ENCODE measurements at places on chromosomes 5 and 9.
A peak's percentile ranks its signal among the peaks of the same experiment; 100 is the strongest.

- no peak for DNase-seq
Observed at GRCh38 chr5:90700299-90700698, 141.7 kb downstream of the ADGRV1 start.

DNA sequence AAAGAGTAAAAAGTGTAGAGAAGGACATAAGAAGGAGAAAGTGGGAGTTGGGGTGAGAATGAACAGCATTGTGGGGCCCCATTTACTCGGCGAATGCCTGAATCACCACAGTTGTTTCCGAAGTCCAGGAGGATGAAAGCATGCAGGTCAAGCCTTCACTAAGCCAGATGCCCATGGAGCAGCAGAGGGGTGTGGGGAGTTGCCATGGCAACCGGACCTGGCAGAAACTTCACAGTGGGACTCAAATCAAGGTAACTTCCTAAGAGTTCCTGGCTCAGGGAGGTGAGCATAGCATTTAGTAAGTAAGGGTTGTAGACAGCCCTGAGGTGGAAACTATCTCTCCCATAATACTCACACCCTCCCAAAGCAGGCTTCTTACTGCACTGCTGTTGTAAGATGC lies 357.1 kb downstream of the TRIM32 start:
- no peak for DNase-seq

DNA sequence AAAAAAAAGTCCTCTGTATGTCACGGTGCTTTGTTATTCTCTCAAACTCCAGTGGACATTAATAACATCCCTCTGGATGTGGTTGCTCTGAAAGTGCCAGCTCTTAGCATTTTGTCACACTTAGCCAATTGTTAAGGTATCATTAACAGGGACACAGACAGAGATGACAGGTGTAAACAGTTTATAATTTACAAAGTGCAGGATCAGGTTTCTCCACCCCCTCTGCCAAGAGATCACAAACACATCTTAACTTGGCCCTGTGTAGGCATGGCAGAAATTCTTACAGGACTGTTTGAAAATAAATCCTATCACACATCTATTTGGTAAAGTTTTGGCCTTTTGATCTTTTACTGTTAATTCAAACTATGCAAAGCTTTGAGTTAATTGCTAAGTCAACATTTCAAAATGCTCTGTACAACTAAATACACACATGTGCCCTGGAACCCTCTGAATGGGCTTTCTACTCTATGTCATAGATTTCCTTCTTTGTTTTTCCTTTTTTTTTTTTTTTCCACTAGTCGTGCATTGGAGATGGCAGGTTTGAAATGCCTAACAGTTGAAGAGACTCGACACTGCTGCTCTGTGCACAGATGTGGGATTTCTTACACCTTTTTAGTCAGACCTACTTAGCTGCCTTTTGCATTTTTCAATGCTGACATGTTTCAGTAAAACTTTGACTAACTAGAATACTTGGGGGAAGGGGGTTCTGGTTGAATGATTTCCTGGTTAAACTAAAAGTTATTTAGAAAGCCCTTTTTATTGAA lies 41.7 kb downstream of the SEMA6A start:
- DNase-seq = no peak

GRCh38 chr9:128548876-128549275 lies 3.5 kb upstream of the SPTAN1 start:
- no peak for DNase-seq

DNA sequence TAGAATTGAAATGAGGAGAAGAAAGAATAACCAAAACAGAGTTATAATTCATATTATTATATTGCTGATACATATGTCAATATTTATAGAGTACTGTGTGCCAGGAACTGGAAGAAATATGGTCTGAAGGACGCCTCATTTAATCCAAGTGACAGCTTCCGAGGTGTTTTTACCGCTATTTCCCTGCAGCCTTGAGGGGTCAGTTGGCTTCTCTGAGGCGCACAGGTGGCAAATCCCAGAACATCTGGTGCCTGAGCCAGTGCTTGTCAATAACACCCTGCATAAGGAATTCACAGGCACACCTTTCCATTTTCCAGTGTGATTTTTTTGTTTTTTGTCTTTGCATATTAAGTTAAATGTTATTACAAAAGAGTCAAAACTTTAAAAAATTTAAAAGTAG lies 43.3 kb upstream of the CTSL start:
- no peak for DNase-seq

GRCh38 chr9:2199999-2200796 lies 185.1 kb downstream of the SMARCA2 start:
- DNase-seq = no peak

- no peak for DNase-seq
Observed at GRCh38 chr9:125906144-125906543, 159.0 kb downstream of the PBX3 start.

DNA sequence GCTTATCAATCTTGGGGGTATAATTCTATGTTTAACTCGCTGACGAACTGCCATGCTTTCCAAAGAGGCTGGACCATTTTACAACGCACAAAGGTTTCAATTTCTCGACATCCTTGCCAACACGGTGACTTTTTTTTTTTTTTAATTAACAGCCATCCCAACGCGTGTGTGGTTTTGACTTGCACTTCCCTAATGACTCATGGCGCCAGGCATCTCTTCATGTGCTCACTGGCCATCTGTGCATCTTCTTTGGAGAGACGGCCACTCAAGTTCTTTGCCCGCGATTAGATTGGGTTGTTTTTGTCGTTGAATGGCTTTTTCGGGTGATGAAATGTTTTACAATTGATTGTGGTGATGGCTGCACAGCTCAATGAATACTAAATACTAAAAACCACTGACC lies 12.5 kb upstream of the CARD9 start:
- no peak for DNase-seq

DNA sequence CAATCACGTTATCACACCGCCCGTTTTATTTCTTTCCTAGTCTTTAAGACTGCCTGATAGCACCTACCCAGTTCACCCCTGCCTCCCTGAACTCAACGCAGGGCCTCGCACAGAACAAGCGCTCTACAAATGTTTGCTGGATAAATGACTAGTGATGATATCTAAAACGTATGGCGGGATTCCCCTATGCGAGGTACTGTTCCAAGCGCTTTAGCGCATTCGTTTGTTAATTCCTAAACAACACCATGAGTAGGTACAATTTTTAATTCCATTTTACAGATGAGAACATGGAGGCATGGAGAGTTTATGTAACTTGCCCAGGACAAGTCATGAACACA lies 6.6 kb downstream of the POU4F3 start:
- no peak for DNase-seq

DNA sequence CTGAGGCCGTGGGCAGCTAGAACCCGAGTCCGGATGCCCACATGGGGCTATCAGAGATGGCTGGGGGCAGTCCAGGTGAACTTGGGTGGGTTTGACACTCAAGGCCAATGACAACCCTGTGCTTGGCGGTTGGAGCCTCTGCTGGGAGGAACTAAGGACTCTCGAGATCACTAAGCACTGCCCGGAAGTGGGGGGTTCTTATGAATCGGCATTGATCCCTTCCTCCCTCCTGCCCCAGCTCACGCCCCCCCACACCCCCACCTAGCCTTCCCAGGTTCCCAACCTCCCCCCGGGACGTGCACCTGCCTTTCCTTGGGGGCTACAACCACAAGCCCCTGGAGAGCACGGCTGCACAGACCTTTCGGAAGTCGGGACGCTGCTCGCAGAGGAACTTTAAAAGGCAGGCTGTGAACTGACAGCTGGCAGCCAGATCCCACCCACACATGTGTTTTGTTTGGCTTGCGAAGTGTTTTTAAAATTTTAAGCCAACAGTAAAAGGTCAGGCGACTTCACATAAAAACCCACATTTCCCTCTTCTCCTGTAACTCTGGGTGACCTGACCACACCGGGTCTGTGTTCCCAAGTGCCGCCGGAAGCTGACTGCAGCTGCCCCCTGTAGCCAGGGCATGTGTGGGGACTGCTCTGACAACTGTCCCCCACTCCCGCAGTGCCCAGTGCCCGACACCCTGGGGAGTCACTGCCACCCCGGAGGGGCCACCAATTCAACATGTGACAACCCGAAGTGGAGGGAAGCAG lies 5.1 kb upstream of the RALGDS start:
- DNase-seq = no peak

DNA sequence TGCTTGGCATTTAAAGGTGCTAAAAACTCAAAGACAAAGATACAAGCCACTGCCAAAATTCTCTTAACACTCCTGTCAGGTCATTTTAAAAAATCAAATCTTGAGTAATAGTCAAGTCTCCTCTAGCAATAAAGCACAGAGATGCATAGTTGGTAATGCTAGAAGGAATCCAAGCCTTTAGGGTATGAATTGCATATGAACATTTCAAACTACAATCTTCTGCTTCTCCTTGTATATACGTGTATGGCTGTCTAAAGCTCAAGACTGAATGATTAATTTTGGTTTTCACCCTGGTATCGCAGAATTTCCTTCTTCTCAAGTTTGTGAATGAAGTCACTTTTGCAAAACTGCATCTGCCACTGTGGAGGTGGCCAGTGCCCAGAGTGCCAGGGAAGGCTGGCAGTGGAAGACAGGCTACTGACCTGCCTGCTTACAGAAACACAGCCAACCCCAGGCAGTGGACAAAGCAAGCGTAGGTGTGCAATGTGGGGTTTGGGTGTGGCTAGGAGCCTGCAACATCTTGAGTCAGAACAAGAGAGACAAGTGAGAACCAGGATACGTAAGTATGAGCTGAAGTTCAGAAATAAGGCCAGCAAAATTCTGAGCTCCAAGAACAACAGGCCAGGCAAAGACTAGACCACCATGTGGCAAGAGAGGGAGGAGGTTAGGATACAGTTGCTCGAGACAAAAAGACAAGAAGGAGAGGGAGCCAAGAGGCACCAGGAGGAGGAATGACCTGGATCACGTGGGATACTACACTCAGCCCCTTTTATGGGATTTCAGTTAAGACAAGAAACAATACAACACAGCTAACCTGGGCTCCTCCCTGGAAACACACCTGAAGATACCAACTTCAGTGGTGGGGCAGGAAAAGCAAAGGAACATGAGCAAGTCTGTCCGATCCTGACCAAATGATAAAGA lies 22.6 kb downstream of the MYO10 start:
- peak; percentile 5 for DNase-seq

- no peak for DNase-seq
Observed at GRCh38 chr5:170451747-170452365, 52.0 kb upstream of the KCNIP1 start.

DNA sequence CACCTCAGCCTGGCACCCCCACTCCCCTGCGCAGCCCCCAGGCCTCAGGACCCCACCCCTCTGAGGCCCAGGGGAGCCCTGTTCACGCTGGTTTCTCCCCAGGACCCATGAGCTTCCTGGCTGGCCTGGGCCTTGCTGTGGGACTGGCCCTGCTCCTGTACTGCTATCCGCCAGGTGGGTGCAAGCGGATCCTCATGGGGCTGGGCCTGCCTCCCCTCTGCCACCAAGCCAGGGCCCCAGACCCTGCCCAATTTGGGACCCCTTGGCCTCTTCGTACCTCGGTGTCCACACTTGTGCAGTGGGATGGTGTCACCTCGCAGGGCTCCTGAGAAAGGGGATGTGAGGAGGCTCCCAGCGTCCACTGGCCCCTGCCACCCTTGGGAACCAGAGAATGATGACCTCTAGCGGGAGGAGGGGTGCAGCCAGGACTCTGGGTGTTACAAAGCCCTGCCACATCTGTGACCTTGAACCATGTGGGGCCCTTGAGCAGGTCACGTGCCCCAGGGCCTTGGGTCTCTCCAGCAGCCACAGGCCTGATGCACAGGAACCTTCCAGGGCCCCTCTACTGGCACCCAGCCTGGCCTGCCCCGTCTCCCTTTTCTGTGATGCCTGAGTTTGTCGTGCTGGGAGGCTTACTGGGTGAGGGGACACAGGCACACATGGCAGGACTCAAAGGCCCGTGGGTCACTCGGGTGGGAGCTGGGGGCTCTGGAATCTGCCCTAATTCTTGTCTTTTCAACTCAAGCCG lies 16.3 kb downstream of the CARD19 start:
- DNase-seq = no peak

- DNase-seq = no peak
Observed at GRCh38 chr5:56129288-56129687, 103.8 kb downstream of the ANKRD55 start.

GRCh38 chr9:18490641-18491370 lies 16.9 kb downstream of the ADAMTSL1 start:
- no peak for DNase-seq

DNA sequence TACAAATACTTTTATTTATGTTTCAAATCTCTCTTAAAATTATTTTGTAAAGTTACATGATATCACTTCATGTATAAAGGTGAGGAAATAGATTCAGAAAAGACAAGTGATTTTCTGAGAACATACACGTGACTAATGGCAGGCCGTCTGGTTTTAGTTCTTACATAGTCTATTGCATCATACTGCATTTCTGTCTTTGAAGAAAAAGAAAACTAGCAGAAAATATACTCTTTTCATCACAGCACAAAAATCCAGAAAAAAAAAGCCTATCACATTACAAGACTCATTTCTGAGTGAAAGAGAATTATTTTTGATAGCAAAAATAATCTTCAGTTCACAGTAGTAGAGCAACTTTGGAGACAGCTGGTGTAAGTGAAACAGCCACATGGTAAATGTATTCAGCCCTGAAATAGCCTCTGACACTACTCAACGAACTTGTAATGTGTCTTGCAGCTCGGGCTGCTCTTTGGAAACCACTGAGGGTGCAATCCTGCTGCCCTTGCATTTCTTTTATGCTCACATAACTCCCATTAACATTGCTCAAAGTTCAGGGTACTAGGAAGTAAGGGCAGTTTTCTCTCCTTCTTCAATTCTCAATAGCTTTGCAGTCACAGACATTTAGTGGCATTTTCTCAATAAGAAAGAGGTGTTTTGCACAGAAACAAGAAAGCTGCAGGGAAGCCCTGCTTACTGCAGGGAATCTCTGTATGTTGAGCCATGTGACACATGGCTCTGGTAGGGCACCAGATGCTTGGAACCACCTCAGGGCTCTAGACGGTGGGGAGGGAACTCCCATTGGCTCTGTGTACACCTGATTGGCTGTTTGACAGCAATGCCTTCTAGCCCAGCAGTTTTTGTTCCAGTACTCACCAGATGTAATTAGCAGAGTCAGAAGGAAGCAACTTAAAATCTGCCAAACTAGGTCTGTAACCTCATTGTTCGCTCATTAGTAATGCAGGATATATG lies 845.3 kb upstream of the PTPRD start:
- no peak for DNase-seq

GRCh38 chr9:121538221-121538620 lies 38.6 kb upstream of the GGTA1 start:
- no peak for DNase-seq

- DNase-seq = no peak
Observed at GRCh38 chr5:72237415-72237814, 82.6 kb downstream of the MRPS27 start.

DNA sequence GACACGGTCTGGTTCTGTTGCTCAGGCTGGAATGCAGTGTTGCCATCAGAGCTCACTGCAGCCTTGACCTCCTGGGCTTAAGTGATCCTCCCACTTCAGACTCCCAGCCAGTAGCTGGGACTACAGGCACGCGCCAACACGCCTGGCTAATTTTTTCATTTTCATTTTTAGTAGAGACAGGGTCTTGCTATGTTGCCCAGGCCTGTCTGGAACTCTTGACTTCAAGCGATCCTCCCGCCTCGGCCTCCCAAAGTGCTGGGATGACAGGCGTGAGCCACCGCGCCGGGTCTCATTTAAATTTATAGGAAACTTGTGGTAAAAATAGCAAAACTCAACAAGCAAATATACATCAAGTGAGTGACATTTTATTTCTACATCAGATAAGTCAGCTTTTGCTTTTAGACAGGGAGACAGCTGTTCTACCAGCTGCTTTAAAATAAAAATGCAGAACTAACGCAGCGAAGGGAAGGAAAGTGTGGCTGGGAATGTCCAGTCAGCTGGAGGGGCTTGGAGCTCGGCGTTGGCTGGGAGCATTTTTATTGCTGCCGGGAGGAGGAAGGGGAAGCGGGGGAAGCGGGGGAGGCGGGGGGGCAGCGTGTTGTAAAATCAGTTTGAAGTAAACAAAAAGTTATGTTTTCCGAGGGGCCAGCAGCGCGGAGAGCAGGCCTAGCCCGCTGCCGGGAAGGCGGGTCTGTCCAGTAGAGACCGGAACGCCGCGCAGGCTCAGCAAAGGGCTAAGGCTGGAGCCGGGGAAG lies 707 bp upstream of the ZFYVE16 start:
- DNase-seq = no peak

All from T-helper 2 cell treated with Interferon-gamma antibody and Interleukin-4, amounts not matched to agents 5 μg/mL and 100 μg/mL, for 36 hours (primary cell).